ENCODE measurements at places on chromosomes 11 and 22. TPM values are rescaled to one million over a fixed set of nuclear protein-coding genes. Genes with fewer than 3 reads are reported as not detected.
A peak's percentile ranks its signal among the peaks of the same experiment; 100 is the strongest.

SCGB1D2 gene
- not detected for total RNA-seq

MAJIN gene
- total RNA-seq: not detected

TMEM45B gene
- not detected for total RNA-seq

GGT1 gene
- total RNA-seq: 0.98 TPM

RASD2 gene
- 3.1 TPM for total RNA-seq

DERL3 gene
- 4.0 TPM for total RNA-seq

SUSD2 gene
- 9.5 TPM for total RNA-seq

PNPLA5 gene
- total RNA-seq: not detected

RNASEH2C gene
- 194 TPM for total RNA-seq

CCDC116 gene
- total RNA-seq: not detected

OR10A2 gene
- not detected for total RNA-seq

CARD18 gene
- total RNA-seq: not detected

- H3K4me3 ChIP-seq: no peak overlapping the region
- H3K27ac ChIP-seq: no peak overlapping the region
- no peaks in the 10 kb centered on the region for H3K36me3 ChIP-seq
- no peaks in the 10 kb centered on the region for H3K27me3 ChIP-seq
- H3K4me1 ChIP-seq: peaks cover 49% of the 10 kb centered on the region
Observed at GRCh38 chr11:69492201-69492991, 10.9 kb downstream of the LINC01488 start.

- no peak overlapping the region for H3K27ac ChIP-seq
- no peaks in the 10 kb centered on the region for H3K27me3 ChIP-seq
- DNase-seq: peak; percentile 80
- no peaks in the 10 kb centered on the region for H3K4me1 ChIP-seq
Observed at GRCh38 chr22:30212363-30212995, 34.1 kb downstream of the LIF start.

DNA sequence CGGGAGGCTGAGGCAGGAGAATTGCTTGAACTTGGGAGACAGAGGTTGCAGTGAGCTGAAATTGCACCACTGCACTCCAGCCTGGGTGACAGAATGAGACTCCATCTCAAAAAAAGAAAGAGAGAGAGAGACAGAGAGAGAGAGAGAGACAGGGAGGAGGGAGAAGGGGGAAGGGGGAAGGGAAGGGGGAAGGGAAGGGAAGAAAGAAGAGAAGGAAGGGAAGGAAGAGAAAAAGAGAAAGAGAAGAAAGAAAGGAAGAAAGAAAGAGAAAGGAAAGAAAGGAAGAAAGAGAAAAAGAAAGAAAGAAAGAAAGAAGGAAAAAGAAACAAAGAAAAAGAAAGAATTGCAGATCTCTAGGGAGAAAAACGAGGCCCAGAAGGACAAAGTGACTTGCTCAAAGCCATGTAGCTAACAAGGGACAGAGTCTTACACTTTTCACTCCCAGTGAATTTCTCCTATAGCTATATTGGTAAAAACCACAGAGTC lies 73.8 kb upstream of the BIRC3 start:
- H3K27ac ChIP-seq: no peak overlapping the region
- no peak for DNase-seq
- H3K27me3 ChIP-seq: no peaks in the 10 kb centered on the region
- H3K36me3 ChIP-seq: no peaks in the 10 kb centered on the region

GRCh38 chr11:13152736-13153541 lies 124.7 kb upstream of the BMAL1 start:
- no peaks in the 10 kb centered on the region for H3K27me3 ChIP-seq
- no peak for DNase-seq
- H3K4me1 ChIP-seq: no peaks in the 10 kb centered on the region
- H3K36me3 ChIP-seq: no peaks in the 10 kb centered on the region
- no peak overlapping the region for H3K4me3 ChIP-seq

GRCh38 chr11:110886288-110886970 lies 174.2 kb upstream of the ARHGAP20 start:
- H3K4me1 ChIP-seq: no peaks in the 10 kb centered on the region
- no peaks in the 10 kb centered on the region for H3K27me3 ChIP-seq
- no peaks in the 10 kb centered on the region for H3K36me3 ChIP-seq
- no peak for DNase-seq
- no peak overlapping the region for H3K27ac ChIP-seq

DNA sequence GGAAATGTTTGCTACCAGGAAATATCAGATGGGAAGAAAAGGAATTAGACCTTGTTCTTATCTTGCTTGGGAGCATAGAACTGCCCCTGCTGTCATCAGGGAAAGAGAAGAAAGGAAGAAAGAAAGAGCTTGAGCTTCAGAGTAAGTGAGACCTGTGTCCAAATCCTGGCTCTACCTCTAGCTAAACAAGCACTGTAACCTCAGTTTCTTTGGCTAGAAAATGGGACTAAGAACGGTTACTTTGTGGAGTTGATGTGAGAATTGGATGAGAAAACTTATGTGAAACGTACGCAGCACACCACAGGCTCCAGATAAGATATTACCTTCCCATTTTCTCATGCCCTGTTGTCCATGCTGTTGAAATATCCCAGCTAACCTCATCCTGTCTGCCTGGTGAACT lies 57.1 kb upstream of the CREB3L1 start:
- DNase-seq: no peak
- no peak overlapping the region for H3K4me3 ChIP-seq
- H3K4me1 ChIP-seq: no peaks in the 10 kb centered on the region
- no peaks in the 10 kb centered on the region for H3K36me3 ChIP-seq

GRCh38 chr11:47014097-47014496 lies 77.5 kb downstream of the CSTPP1 start:
- no peaks in the 10 kb centered on the region for H3K27me3 ChIP-seq
- peaks cover 3% of the 10 kb centered on the region for H3K4me1 ChIP-seq
- no peak for DNase-seq
- H3K4me3 ChIP-seq: no peak overlapping the region
- H3K27ac ChIP-seq: no peak overlapping the region
- H3K36me3 ChIP-seq: no peaks in the 10 kb centered on the region

GRCh38 chr11:1837171-1838076 lies 1.4 kb upstream of the TNNI2 start:
- no peak overlapping the region for H3K27ac ChIP-seq
- DNase-seq: no peak
- no peaks in the 10 kb centered on the region for H3K27me3 ChIP-seq
- H3K4me3 ChIP-seq: no peak overlapping the region

DNA sequence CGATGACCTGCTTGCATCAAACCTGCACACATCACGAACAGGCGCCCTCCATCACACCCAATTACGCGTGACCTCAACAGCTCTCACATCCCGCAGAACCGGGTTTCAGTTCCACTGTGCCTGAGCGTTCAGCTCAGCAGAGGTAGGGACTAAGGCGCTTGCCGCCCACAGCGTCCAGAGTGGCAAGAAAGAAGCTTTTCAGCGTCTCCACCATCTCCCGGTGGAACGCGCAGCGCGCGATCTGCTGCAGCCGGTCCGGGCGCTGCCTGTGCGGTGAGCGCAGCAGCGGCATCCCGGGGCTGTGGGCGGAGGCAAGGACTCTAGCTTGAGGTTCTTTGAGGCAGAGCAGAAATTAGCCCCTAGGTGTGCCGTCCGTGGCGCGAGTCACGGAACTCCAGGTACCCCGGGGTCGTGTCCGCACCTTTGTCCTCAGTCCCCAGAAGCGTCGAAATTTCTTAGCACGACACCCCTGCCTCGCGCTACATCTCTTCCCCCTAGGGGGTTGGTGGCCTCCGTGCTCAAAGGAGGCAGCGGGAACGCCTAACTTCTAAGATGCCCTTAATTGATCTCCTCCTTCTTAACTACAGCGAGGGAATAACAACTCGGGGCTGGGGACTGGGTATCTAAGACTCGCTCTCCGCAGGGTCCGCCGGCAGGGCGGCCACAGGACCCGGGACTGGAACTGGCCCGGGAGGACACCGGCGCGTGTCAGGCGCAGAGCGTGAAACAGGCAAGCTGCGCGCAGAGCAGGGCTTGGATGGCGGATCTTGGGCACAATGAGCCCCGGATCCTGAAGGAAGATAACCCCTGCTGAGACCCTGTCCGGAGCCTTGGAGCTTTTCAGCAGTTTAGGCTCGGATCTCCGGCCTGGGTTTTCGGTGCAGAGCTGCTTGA lies 1.7 kb upstream of the CALCA start:
- H3K27ac ChIP-seq: no peak overlapping the region
- peaks cover 41% of the 10 kb centered on the region for H3K4me1 ChIP-seq
- no peaks in the 10 kb centered on the region for H3K36me3 ChIP-seq
- no peak for DNase-seq
- peak overlapping the region; percentile 39 for H3K4me3 ChIP-seq
- H3K27me3 ChIP-seq: peaks cover 22% of the 10 kb centered on the region

DNA sequence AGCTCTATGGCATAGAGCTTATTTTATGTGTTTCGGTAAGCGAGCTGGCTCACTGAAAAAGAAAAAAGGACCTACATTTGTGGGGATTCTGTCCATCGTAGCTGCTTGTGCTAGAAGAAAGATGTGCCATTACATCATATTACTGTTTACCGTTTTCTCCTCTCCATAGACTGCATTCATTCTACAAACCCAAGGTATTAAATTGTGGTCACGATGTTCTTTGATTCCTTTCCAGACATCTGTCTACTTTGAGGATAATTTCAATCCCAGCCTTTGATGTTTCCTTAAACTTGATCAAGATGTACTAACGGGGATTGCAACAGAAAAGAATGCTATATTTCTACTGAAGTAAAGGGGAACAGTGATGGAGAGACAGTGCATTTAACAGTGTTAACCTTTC lies 5.5 kb upstream of the OR52N1 start:
- DNase-seq: no peak
- H3K4me3 ChIP-seq: no peak overlapping the region
- no peaks in the 10 kb centered on the region for H3K27me3 ChIP-seq
- no peaks in the 10 kb centered on the region for H3K36me3 ChIP-seq

GRCh38 chr22:24400726-24401596 lies 26.4 kb upstream of the ADORA2A start:
- peaks cover 26% of the 10 kb centered on the region for H3K36me3 ChIP-seq
- no peak for DNase-seq
- no peaks in the 10 kb centered on the region for H3K27me3 ChIP-seq
- H3K27ac ChIP-seq: peak overlapping the region; percentile 96

GRCh38 chr11:46625406-46625805 lies 8.1 kb downstream of the ATG13 start:
- no peaks in the 10 kb centered on the region for H3K4me1 ChIP-seq
- no peak overlapping the region for H3K4me3 ChIP-seq
- H3K36me3 ChIP-seq: peaks cover 37% of the 10 kb centered on the region
- no peaks in the 10 kb centered on the region for H3K27me3 ChIP-seq

GRCh38 chr11:88303037-88303436 lies 34.5 kb downstream of the CTSC start:
- no peaks in the 10 kb centered on the region for H3K27me3 ChIP-seq
- H3K36me3 ChIP-seq: peaks cover 4% of the 10 kb centered on the region
- no peak overlapping the region for H3K4me3 ChIP-seq

- no peak overlapping the region for H3K27ac ChIP-seq
- H3K36me3 ChIP-seq: no peaks in the 10 kb centered on the region
- H3K27me3 ChIP-seq: peaks cover 2% of the 10 kb centered on the region
- H3K4me3 ChIP-seq: no peak overlapping the region
Observed at GRCh38 chr11:102849311-102849710, 5.9 kb upstream of the MMP3 start.

GRCh38 chr11:132463295-132464002 lies 1068.9 kb downstream of the OPCML start:
- H3K4me3 ChIP-seq: no peak overlapping the region
- H3K36me3 ChIP-seq: no peaks in the 10 kb centered on the region
- H3K27me3 ChIP-seq: no peaks in the 10 kb centered on the region
- H3K4me1 ChIP-seq: no peaks in the 10 kb centered on the region
- DNase-seq: no peak

DNA sequence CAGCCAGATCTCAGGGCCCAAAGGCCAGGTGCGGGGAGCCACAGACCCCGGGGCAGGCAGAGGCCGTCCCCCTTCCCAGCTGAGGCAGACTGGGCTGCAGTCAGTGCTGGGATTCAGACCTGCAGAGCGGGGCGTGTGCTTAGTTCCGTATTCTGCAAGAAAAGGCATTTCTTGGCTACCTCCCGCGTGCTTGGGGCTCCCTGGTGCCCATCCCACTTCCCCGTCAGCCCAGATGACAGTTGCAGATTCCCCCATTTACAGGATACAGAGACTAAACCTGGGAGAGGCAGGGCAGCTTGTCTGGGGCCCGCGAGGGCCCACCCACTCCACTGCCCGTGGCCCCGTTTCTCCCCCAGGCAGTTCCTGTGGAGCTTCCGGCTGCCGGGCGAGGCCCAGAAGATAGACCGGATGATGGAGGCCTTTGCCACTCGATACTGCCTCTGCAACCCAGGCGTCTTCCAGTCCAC lies 18.3 kb downstream of the CYTH4 start:
- H3K27me3 ChIP-seq: no peaks in the 10 kb centered on the region
- H3K4me3 ChIP-seq: no peak overlapping the region
- no peaks in the 10 kb centered on the region for H3K36me3 ChIP-seq
- H3K27ac ChIP-seq: no peak overlapping the region
- no peaks in the 10 kb centered on the region for H3K4me1 ChIP-seq
- no peak for DNase-seq

GRCh38 chr11:121567995-121568394 lies 115.2 kb upstream of the SORL1-AS1 start:
- no peaks in the 10 kb centered on the region for H3K27me3 ChIP-seq
- no peak for DNase-seq
- H3K4me3 ChIP-seq: no peak overlapping the region
- no peak overlapping the region for H3K27ac ChIP-seq
- H3K4me1 ChIP-seq: no peaks in the 10 kb centered on the region
- no peaks in the 10 kb centered on the region for H3K36me3 ChIP-seq

DNA sequence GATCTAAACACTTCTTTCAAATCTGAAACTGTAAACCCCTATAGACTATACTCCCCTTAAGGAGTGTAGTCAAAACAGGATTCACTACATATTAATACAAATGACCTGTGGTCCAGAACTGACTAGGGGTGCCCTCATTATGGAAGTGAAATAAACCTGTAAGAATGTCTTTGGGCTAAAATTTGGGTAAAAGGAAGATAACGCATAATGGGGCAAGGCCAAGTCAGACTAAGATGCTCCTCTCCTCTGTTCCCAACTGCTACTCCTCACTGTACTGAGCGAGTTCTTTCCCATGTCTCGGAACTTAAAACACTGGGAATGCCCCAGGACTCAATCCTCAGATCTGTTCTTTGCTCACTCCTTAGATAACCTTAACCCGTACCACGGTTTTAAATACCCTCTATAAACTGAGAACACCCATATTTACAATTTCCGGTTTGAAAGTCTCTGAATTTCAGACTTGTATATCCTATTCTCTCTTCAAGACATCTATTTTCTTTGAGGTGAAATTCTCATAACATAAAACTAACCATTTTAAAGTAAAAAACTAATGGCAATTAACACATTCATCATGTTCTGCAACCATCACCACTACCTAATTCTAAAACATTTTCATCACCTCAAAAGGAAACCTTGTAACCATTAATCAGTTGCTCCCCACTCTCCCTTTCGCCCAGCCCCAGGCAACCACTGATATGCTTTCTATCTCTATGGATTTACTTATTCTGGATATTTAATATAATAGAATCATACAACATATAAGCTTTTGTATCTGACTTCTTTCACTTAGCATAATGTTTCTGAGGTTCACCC lies 4.0 kb downstream of the THAP12 start:
- H3K4me1 ChIP-seq: no peaks in the 10 kb centered on the region
- H3K27ac ChIP-seq: no peak overlapping the region
- no peak for DNase-seq
- no peaks in the 10 kb centered on the region for H3K36me3 ChIP-seq

Measured in right atrium auricular region (tissue), 2 donors.